ENCODE measurements at places on chromosomes 1 and 21.

DNA sequence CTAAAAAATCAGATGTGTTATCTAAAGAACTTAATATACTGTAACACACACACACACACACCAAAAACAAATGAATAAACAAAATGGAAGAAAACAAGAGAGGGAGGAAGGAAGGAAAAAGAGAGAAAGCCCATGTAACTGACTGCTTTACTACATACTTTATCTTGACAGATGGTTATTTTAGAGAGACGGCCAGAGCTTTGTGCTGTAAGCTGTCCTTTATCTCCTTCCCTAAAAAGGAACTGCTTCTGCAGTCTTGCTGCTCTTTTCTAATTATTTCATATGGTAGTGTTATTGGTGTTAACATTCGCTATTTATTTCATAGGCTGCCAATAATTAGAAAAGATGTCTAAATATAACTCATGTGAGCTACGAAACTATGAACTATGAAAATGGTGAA lies 1384.6 kb downstream of the MRPL39 start:
- no peak for DNase-seq

DNA sequence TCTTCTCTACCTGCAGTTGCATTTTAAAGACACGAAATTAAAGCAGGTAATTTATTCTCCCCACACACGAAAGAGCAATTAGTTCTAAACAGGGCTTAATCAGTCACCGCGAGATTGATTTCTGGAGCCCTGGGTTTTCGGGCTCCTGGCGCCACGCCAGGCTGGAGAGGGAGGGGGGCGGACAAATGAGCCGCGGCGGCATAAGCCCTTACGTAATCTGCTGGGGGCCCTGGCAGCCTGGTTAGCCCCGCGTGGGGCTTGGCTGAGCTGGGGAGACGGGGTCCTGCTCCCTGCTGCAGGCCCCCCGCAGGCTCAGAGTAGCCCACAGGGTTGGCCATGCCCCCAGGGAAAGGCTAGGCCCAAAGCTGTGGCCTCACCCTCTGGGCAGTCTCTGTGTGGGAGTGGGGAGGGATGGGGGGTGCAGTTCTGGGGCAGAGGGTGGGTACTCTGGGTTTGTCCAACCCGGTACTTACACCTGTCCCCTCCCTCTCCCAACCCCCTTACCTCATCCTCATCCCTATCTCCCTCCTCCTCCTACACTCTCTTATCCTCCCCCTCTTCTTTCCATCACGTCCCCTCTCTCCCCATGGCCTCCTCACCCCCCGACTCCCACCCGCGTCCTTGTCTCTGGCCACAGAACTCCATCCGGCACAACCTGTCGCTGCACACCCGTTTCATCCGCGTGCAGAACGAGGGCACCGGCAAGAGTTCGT lies 19.9 kb downstream of the FOXO6 start:
- no peak for DNase-seq

DNA sequence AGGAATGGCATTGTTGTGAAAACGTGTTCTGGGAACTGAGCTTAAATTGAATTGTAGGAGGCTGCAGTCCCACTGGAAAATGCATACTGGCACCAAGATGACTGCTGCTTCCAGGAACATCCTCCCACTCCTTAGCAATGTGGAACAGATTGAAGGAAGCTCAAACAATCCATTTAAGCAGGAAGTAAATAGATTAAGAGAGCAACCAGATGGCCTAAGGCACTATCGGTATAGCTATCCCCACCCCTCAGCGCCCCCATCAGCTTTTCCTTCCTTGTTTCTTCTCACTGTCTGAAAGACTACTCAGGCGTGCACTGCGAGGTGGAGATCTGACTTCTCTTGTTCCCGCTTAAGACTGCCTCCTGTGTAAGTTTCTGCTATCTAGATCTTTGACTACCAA lies 4.0 kb upstream of the IFI16 start:
- no peak for DNase-seq

DNA sequence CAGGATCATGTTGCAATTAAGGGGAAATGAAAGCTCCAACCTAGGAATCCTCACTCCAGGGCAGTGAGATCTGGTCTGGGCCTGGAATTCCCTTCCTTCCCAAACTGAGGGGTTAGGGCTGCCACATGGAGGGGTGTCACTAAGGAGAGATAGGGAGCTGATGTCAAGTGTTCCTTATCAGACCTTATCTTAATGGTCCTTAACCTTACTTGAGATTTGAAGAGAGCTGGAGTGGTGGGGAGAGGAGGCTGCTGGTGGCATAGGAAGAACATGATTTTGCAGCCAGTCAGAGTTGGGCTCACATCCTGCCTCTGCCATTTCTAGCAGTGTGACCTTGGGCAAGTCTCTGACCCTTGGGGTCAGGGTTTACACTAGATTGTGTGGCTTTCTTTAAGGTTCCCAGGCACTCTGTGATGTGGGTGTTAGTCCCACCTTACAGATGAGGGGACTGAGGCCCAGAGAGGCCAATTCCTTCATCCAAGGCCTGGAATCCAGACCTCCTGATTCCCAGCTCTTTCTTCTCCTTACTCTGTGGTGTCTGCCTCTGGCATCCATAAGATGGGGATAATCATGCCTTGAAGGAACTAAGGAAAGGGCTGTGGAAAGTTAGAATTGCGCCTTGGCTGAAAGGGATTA lies 56.3 kb upstream of the SYNC start:
- DNase-seq: no peak

DNA sequence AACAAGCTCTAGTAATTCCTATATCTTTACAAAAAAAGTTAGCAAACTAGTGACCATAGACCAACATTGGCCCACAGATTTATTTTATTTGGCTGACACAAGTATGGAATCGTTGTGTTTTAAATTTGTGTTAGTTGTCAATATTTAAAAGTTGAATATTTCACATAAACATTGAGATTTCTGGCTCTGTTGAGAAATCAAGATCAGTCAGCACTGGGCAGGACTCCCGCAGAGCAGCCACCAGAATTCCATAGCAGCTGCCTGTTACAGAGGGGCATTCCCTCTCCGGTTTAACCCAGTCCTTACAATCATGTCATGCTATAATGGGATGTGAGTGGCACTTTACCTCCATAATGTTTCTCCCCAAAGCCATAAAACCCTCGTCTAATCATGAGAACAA lies 79.2 kb upstream of the NRIP1 start:
- no peak for DNase-seq

- no peak for DNase-seq
Measured at GRCh38 chr1:152517237-152517811, 3.0 kb downstream of the CRCT1 start.

- no peak for DNase-seq
Measured at GRCh38 chr1:84148758-84149157, 4.7 kb downstream of the PRKACB start.

GRCh38 chr1:2343023-2343935 lies 48.1 kb downstream of the MORN1 start:
- no peak for DNase-seq

DNA sequence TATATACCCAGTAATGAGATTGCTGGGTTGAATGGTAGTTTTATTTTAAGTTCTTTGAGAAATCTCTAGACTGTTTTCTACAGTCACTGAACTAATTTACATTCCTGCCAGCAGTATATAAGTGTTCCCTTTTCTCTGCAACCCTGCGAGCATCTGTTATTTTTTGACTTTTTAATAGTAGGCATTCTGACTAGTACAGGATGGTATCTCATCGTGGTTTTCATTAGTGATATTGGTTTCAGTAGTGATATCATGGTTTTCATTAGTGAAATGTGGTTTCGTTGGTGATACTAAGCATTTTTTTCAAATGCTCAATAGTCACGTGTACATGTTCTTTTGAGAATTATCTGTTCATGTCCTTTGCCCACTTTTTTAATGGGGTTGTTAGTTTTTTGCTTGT lies 316.8 kb downstream of the PTBP2 start:
- no peak for DNase-seq

- DNase-seq: no peak
Measured at GRCh38 chr1:44801491-44802305, 1.5 kb downstream of the PLK3 start.

- peak; percentile 24 for DNase-seq
Measured at GRCh38 chr1:87224201-87224600, 104.5 kb upstream of the LMO4 start.

DNA sequence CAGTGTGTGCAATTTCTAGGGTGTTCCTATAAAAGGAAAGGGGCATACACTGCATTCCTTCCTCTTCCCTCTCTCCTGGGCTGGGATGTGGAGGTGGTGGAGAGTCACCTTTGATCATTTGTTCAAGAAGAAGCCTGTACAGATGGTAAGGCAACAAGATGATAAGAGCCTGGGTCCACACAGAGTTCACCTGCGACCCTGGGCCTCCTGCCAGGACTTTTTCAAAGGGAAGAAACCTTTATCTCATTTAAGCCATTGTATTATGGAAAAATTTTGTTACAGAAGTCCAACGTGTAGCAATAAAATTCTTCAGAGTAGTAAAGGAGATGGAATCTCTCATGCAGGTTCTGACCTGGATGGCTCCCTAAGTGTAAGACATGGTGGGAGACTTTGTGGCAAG lies 189.1 kb downstream of the MIS18A start:
- DNase-seq: no peak
